ENCODE measurements at places on chromosomes 5 and 9.

- DNase-seq, result no peak
Measured at GRCh38 chr5:40277161-40277906, 402.4 kb upstream of the PTGER4 start.

- DNase-seq, result no peak
Measured at GRCh38 chr9:131977109-131977838, 102.4 kb downstream of the MED27 start.

GRCh38 chr9:105191508-105192121, 52.8 kb upstream of the SLC44A1 start:
- peak; percentile 70 for DNase-seq

DNA sequence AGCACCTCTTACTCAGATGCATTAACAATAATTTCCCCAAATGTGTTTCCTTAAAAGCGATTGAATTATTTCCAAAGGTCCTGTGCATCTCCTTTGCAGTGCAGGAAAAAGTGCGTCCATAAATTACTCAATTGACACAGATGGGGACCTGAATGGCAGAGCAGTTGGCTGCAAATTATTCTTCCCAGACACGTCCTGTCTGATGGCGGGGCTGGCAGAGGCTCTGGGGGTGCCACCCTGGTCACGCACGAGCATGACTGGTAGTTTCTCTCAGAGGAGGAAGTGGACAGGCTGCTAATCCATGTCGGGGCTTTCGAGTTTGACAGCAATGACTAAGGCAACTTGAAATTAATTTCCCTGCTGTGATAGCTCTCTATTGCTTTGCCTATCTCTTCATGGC, 264.8 kb upstream of the BRINP1 start:
- DNase-seq, result no peak

DNA sequence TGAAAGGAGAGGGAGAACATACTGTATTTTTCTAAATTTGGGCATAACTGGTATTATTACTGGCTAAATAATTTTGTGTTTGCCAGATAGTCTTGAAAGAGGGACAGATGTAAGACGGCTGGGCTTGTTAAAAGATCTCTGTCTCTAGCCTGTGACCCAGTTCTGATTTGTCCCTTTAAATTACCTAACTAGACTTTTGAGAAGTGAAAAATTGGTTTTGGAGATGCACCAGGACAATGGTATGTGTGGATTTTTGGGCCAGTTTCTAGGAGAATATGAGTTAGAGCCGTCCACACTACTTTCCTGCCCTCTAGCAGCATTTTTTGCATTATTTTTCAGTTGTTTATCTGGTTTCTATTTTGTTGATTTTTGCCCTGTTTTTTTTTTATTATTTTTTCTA, 33.5 kb downstream of the LNPEP start:
- no peak for DNase-seq

DNA sequence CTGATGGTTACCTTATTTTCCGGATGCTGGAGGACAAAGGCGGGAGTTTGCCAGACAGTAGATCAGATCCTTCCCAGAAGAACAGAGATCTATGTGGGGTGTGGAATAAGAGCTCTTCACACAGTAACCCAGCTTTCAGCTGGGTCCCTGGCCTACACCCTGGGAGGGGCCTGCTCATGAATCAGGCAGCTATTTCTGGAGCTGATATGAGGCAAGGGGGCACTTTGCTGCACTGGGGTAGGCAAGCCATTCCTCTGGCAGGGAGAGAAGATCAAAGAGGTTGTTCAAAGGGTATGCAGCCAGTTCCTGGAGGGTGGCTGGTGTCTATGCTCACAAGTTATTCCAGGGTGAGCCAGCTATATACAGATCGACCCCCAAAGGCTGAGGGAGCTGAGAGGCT, 48.6 kb downstream of the CYSTM1 start:
- DNase-seq, result no peak

GRCh38 chr9:133406480-133407307, 11.1 kb downstream of the REXO4 start:
- DNase-seq, result peak; percentile 85

DNA sequence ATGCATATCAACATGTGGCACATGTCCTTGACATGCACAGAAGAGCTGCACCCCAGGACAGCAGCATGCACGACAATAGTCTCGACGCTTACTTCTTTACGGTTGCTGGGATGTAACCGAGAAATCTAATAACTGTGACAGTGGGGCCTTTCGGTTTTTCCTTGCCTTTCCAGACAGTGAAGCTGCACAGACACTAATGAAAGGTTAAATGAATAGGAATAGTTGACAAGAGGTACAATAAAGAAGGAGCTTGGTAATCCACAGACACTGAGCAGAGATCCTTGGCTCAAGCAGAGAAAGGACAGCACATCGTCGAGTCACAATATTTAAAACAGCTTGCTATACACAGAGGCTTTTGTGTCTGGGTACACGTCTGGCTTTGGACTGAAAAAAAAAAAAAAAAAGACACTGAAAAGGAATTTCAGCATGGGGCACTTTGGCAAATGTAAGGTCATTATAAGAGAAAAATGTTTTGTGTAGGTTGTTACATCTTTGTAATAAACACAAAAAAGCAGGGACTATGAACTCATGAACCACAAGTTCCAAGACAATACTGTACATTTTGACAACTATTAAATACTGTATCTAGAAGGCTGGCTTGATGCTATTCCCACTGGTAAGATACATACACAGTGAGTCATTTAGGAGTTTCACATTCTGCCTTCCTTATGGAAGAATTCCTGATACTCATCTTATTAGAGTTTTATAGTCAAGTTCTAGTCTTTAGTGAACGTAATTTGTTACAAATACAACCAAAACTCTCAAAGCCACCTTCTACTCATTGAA, 5.6 kb downstream of the BNC2 start:
- peak; percentile 44 for DNase-seq

- no peak for DNase-seq
Measured at GRCh38 chr5:76525956-76526355, 97.2 kb downstream of the F2RL2 start.

DNA sequence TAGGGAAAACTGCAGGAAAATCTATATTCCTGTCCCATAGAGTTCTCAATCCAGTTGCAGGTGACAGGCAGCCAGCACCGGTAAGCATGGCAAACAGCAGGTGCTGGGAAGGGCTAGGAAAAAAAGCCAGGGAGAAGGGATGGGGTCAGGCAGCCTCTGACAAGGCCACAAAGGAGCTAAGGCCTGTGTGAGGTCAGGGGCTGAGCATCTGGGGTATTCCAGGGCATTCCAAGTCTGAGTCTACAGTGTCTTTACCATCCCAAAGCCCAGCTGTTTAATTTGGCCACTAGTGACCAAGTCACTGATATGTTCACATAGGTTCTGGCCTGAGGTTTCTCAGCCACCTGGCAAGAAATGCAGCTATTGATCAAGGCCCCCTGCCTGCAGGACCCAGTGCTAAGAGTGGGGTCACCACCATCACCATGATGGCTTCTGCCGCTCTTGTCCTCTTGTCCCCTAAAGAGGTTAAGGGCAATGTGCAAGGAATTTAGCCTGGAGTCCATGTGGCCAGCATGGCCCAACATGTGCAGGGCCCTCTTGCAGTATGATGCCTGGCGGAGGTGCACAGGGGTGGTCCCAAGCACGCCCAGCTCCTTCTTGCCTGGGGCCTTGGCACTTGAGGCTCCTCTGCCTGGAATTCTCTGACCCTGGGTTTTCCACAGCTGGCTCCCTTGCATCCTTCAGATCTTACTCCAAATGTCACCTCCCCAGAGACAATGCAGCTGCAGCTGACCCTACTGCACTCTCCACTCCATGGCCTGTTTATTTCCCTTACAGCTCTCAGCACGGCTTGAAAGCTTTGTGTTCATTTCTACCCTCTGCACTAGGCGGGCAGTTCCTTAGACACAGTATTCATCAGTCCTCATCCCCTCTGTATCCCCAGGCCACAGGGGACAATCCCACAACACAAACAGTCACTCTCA, 213.1 kb downstream of the MSX2 start:
- DNase-seq, result no peak

- DNase-seq, result no peak
Measured at GRCh38 chr9:76707510-76707909, 56.7 kb upstream of the PCA3 start.

GRCh38 chr5:98880598-98880997, 48.2 kb downstream of the CHD1 start:
- no peak for DNase-seq

DNA sequence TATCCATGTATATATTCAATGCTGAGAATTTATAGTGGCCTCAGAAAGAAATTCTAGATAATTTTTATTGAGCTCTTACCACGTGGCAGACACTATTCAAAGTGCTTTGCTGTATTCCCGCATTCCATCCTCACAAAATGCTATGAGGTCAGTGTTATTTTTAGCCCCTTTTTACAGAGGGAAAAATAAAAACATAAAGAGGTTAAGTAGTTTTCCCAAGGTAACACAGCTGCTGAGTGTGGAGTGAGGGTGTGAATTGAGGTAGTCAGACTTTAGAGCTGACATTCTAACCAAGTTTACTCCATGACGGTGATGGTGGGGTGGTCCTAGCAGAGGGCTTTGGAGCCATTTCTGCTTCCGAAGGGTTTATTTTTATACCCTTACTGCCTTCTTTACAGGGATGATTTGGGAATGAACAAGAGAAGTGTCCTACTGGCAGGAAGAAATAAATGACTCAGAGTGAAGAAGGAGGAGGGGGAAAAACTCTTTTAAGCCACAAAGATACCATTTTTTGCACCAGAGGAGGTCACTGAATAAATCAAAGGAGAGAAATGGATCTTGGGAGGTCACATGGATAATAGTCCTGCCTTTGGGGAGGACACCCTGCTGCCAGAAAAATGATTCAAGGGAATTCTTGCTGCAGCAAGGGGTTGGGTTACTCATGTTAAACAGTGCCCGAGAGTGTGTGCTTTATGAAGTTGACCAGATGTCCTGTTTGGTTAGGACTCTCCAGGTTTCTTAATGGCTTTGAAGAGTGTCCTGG, 76.1 kb downstream of the HMHB1 start:
- DNase-seq, result peak; percentile 66

DNA sequence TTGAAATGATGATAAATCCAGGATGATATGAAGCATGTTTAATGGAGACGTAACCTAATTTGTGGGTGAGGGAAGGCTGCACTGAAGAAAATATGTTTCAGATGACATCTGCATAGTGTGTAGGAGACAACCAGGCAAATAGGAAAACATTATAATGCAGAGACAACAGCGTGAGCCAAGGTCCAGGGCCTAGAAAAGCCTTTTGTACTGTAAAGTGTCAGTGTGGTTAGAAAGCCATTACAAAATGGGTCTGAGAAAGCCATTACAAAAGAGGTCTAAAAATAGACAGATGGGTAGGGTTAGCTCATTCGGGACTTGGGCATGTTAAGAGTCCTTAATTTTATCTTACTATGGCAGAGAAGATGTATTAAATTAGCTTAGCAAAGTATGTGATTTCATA, 14.9 kb upstream of the GABRG2 start:
- DNase-seq, result no peak

DNA sequence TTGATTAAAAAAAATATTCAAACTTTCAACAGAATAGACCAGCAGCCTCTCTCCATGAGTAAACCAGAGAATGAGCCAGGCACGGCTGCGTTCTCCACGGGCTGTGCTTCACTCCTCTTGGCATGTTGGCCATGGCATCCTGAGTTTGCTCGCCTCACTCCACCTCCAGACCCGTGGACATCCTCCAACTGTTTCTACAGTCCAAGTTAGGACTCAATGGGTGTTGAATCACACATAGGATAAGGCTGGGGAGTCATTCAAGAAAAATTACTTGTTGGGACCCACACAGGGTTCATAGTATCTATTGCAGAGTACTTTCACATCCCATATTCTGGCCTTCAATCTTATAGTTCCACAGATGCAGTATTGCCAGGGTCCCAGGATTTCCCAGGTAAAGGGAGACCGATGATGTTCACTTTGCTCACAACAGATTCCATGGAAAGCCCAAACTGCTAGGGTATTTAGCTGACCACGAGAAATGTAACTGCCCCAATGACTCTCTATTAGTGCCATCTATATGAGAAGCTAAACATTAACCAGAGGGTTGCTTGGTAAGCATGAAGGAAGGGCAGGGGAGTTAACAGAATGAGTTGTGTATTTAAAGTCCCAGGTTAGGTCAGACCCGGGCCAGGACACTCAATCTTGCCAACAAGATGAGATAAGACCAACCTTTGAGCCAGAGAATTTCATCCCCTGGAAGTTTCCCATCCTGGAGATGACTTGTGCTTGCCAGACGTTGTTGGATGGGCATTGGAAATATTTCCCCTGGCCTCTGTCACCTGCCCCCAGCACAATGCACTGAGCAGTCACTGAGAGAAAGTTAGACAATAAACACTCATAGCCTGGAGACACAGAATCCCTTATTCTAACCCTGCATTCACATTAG, 19.7 kb upstream of the GDA start:
- no peak for DNase-seq

DNA sequence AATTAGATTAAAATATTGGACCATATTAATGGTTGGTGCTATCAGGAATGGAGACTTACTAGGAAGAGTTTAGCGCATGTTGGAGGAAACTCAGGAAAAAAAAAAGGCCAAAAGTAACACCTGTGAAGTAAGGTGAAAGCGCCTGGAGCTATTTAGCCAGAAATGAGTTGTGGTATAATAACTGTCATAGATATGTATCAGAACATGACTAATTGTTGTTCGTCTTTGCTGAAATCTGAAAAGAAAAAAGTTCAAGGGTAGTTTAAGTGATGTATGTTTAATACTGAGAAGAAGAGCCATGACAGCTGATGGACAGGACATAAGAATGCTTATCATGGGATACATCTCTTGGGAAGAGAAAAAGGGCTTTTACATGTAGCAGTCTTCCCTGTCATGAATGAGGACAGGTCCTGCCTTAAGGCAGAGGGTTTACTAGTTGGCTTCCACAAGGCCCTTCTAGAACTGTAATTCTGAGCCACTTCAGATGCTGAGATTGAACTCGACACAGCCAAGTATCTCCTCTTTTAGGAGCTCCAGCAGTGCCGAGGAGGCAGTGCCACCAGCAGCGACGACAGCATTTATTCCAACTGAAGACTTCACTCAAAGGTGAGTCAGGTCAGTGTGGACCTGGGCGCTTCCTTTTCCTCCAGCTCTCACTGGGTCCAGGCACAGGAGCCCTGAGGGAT, 940 bp upstream of the CAMK4 start:
- no peak for DNase-seq

GRCh38 chr9:79489261-79490000, 82.3 kb upstream of the TLE4 start:
- DNase-seq, result peak; percentile 77
